NCI-H748 treated with DMSO at 0.1 percent for 48 hours (cell line): ENCODE measurements at places on chromosomes 6 and 20.

- no peak for DNase-seq
These were observed 140.5 kb upstream of the CDYL start for GRCh38 chr6:4635666-4636065.

GRCh38 chr6:35487658-35488516 is 9.0 kb downstream of the TEAD3 start:
- no peak for DNase-seq

DNA sequence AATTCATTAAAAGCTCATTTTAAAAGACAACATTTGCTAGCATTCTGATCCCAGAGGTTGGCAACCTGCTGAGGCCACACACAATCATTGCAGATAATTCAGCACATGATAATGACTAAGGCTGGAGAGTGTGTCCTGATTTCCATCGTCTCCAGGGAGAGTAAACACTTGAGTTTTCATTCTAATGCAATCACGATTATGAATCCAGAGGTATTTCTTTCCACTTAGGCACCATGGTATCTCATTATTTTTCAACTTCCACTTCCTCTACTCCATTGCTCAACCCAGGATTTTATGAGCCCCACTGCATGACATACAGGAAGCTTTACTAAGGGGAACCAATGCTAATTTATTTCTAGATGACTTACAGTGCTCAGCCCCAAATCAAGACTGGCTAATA is 273.8 kb upstream of the AGPAT4 start:
- DNase-seq = peak; percentile 13

DNA sequence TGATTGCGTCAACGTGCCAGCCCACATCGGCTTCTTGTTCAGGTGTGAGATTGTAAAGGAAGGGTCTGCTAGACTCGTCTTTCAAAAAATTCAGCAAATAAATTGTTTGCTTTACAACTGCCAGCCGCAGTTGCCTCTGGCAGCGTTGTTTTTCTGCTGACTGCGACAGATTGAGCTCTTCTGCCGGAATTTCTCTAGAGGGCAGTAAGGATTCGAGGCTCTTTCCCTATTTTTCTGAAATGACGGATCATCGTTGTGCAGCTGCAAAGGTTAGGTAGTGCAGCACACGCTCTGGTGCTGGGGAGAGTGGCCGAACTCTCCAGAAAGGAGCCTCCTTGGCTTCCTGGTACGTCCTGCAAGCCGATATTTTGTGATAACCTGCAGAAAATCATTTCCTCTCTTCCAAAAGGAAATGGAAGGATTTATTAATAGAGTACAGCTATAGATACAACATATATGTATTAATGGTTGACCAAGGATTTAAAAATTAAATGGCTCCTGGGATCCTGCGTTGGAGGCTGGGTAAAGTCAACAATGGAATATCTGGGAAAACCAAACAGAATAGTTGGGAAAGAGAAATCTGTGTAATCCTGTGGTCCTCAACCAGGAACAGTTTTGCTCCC is 121.9 kb upstream of the ZFP64 start:
- DNase-seq = no peak

DNA sequence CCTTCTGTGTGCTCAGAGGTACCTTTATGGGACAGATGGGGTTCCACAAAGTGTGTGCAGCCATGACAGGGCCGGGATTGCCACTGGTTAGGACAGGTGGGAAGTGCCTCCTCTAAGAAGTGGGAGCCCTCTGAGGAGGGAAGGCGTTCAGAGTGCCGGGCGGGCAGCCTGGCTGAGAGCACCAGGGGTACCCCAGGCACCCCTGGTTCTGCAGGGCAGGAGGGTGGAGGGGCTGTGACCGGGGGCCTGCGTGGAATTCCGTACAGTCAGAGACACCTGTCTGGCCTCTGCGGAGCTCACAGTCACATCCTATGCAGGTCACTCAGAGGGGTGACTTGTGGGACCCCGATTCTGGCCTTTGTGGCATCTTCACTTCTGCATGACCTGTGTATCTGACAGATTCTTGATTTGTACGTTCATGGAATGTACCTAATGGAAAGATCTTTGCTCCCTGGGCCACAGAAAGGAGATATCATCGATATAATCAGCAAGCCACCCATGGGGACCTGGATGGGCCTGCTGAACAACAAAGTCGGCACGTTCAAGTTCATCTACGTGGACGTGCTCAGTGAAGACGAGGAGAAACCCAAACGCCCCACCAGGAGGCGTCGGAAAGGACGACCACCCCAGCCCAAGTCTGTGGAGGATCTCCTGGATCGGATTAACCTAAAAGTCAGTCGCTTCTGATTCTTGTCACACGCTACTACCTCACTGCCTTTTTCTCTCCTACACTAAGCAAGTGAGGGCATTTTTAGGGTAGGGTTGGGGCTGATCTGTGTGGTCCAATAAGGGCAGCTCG is 190.9 kb downstream of the SASH1 start:
- DNase-seq = no peak

DNA sequence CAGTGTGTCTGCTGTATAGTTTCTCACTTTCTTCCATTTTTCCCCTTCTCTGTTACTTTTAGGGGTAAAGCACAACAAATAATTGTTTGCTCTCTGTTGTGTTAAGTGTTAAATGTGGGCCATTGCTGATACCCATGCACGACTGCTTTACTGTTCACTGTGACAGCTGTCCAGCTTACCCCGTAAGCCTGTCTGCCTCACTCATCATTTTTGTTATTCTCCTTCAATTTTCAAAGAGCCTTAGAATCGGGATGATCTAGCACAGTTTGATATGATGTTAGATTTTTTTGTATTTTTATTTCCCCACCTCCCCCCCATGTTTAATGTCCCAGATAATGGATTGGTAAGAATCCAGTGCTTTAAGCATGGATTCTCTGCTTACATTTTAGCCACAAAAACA is 41.2 kb upstream of the MLIP start:
- no peak for DNase-seq

GRCh38 chr6:16548121-16548520 is 213.1 kb downstream of the ATXN1 start:
- DNase-seq = no peak

DNA sequence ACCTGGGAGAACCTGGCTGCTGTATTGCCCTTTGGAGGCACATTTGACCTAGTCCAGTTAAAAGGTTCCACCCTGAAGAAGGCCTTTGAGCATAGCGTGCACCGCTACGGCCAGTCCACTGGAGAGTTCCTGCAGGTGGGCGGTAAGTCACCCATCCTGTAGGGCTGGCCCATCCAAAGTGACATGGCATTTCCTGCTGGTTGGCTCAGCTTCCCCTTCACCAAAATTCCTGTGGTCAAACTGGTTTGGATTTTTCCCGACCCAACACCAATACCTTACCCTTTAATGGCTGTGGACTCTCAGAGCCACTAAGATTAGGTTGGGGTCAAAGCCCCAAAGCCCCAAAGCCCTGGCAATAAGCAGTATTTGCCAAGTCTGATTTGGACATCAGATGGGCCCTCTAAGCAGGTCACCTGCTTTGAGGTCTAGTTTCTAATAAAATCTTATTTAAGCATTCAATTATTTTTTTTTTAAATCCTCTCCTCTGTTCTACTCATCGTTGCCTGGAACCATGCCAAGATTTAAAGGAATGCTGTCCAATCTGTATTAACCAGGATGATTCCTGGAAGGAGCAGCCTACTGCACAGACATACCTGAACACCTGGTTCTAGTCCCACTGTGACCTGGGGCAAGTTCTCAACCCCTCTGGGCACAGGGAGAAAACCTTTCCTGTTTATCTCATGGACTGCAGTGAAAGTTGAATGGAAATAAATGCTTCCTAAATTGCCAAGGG is 40.8 kb downstream of the NT5E start:
- DNase-seq = no peak

DNA sequence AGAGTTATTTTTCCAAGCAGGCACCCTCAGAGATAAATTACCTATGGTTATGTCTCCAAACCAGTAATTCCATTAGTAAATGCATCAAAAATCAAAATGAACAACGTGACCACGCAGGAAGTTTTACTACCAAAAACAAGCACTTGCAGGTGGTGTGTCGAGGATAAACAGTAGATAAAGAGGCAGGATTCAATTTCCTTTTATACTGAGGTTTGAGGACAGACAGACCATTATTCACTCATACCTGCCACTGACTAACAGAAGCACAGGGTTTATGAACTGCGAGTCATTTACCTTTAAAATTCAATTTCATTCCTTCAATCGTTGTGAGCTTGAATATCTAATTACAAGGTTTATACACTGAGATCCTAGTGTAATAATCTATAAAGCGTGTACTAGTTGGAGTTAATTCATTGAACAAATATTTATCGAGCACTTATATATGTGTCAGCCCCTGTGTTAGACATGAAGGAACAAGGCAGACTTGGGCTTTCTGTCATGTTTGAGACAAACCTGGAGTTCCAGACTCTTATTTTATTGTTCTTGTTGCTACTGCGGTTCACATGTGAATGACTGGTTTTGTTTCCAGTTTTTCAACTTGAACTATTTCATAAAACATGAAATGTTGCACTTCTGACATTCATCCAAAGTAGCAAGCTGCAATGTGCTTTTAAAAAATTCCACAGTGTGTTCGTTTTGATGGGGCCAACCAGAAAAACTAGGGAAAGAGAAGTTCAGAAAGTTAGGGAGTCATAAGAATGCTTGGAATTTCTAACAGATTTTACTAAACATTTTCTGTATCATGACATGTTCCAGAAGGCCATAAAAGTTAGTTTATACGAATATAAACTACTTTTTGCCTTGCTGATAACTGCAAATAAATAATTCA is 205.6 kb downstream of the UST start:
- peak; percentile 93 for DNase-seq
